ENCODE measurements at places on chromosomes 3 and 15. TPM values are rescaled to one million over a fixed set of nuclear protein-coding genes. Genes with fewer than 3 reads are reported as not detected.

The SH2D7 gene
- polyA plus RNA-seq: not detected

The RTP1 gene
- not detected for polyA plus RNA-seq

The ATP13A5 gene
- polyA plus RNA-seq: not detected

The ANKUB1 gene
- polyA plus RNA-seq: not detected

The KIF15 gene
- polyA plus RNA-seq: not detected

The GUCA1C gene
- polyA plus RNA-seq: not detected

The MEIS2 gene
- not detected for polyA plus RNA-seq

The SNRPA1 gene
- 68.1 TPM for polyA plus RNA-seq

The DGKG gene
- not detected for polyA plus RNA-seq

The AHSG gene
- polyA plus RNA-seq: not detected

The EPHB1 gene
- not detected for polyA plus RNA-seq

The A4GNT gene
- not detected for polyA plus RNA-seq

The EFCAB12 gene
- polyA plus RNA-seq: 0.16 TPM

The CYP1A1 gene
- not detected for polyA plus RNA-seq

- no peak for DNase-seq
Observed at GRCh38 chr3:171393032-171393744, 67.0 kb downstream of the TNIK start.

DNA sequence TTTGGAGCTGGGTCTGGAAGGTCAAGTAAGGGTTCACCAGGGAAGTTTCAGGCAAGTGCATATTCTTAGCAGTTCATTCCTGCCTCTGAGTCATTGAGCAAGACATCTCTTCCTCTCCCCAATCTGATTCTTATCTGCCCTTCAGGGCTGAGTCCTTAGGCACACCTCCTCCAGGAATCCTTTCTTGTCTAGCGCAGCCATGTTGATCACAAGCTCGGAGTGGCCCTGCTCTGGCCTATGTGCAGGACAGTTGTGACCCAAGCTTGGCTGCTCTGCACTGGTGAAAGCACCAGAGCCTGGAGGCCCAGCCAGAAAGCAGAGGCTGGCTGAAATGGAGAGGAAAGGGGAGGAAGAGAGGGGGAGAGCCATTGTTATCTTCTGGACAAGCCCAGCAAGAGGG, 30.9 kb upstream of the MRPS22 start:
- no peak for DNase-seq

DNA sequence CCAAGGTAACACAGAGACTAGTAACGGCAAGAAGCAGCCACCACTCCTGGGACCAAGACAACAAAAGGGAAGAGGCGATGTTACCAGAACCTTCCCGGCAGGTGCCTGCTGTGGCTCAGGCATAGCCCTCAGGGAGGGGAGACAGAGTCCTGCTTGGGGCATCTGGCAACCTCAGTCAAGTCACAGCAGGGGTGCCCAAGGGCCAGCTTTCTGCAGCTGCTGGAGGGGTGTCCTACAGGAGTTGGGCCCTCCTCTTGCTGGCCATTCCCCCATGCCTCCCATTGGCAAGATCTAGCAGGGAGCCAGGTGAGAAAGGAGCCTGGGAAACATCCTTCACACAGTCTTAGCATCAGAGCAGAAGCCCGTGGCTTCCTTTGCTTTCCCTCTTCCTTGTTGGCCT, 197.3 kb upstream of the IL12A start:
- no peak for DNase-seq

GRCh38 chr3:77038468-77038929, 1.4 kb upstream of the ROBO2 start:
- no peak for DNase-seq

DNA sequence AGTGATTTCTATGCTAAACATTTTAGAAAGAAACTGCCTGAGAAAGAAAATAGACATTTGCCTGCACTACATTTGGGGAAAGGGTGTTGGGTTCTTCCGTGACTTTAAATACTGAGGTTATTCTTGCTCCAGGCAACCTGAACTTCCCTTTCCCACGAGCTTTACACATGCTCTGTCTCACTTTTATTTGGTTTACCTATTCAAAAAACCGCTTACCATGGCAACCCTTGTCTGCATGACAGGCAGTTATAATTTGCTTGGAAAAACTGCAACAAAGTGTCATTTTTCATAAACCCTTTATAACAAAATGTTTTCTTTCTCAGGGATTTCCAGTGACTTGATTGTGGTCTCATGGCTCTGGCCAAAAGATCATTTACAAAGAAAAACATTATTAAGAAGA, 416.3 kb upstream of the MEIS2 start:
- no peak for DNase-seq

DNA sequence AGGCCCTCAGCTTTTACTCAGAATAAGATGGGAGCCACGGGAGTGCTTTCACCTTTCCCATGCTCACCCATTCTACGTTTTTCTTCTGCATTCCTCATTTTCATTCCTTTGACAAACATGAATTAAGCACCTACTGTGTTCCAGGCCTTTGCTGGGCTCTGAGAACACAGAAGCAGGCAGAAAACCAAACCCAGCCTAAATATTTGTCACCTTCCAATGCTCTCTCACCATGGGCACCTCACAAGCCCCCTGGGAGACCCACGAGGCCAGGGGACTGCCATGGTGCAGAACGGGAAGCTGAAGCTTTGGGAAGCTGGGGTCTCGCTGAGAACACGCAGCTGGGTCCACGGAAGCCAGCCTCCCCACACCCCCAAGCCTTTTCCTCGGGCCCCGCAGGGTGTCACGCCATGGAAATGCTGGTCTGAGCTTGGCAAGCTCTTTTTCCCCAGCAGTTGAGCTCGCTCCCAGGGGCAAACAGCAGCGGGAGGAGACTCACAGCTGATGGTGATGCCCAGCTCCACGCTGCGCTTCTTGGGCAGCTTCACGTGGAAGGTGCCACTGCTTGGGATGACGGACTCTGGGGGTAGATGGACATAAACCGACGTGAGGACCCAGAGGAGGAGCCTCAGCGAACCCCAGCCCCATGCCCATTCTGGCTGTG, 27.7 kb downstream of the GRIP2 start:
- DNase-seq: no peak

DNA sequence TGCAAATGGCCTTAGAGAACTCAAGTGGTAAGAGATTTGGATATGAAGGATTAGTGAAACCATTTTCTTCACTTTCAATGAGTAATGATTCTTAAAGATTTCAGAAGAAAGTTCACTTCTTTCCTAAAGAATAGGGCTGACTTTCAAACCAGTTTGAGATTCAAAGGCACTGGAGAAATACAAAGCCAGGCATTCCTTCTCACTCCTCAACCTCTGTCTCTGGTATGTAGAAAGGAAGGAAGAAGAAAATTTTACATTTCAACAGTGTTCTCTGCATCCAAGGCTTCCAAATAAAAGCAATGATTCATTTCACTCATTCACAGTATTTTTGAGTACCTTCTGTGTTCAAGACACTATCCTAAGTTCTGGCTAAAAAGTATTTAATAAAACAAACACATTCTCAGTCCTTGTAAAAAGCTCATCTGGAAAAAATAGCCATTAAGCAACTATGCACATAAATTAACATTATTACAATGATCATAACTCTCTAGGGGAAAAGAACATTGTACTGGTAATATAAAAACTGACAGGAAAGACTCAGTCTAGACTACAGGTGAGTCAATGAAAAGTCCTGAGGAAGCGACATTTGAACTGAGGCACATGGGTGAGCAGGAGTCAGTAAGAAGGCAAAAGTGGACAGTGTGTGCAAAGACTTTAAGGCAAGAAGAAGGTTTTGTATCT, 79.5 kb downstream of the IMPG2 start:
- DNase-seq: no peak

DNA sequence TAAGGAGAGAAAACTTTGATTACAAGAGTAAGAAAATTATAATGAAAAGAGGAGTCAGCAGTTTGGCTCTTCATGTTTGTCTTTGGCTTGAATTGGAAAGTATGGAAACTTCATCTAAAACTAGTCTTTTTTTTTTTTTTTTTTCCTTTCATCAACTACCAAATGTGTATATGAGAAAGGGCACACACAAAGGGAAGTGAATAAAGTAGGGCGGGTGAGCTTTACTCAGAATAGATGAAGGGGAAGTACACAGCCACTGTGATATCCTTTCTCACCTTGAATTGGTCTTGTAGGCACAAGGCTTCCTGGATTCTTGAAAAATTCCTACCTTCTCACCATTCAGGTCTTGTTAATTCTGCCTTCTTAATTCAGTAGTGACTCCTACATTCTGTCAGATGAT, 652.3 kb upstream of the KCNMB2 start:
- DNase-seq: no peak

- DNase-seq: no peak
Observed at GRCh38 chr3:124496061-124496460, 234.2 kb upstream of the UMPS start.

DNA sequence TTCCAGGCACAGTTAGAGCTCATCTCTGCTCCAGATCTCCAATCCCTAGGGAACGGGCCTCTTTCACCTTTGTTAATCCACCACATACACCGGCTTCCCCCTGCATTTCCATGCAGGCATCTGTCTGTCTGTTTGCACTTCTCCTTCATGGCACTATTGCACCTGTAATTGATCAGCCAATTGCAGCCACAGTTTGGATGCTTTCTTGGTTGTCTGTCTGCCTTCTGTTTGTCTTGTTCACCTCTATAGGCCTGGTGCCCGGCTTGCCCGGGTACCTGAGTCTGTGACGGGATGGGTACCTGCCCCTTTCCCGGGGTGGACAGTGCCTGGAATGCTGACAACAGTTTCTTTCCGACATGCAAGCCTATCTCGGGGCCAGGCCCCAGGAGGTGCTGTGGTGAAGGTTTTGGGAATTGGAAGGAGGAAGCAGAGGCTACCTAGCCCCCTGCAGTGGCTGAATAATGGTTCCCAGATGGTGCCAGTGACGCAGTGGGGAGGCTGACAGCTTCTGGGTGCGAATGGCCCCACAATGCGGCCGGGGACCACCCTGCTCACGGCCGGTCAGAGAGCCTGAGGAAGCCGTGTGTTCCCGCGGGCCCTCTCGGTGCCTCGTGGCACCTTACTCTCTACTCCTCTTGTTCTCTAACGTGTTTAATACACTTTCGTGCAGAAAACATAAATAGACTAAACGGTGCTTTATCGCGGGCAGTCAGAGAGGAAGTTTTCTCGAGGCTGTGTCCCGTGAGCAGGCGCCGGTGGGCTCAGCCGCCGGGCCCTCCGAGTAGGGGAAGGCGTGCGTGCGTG, 31.3 kb upstream of the RAB6B start:
- DNase-seq: no peak

GRCh38 chr3:69306239-69307185, 79.4 kb downstream of the FRMD4B start:
- peak; percentile 57 for DNase-seq

DNA sequence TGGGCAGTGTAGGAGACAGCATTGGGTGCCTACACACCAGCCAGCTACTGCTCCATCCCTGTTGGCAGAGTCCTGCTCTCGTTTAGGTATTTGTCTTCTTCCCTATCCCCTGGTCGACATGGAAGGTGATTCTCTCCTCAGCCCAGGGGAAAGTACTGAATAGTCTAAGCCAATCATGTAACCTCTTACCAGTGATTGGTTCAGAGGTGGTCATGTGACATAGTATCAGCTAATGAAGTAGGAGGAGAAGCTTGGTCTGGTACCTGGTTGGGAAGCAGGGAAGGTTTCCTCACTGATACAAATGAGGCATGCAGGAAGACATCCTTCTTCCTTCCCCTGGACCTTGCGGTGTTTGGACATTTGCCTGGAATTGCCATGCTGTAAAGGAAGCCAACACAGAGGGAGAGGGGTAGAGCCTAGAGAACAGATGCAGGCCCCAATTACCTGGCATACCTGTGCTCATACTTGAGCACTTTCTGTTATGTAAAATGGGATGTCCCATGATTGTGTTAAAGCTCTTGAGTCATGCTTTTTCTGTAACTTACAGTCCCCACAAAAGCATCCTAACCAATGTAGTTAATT, 32.7 kb upstream of the RASGRP1 start:
- no peak for DNase-seq

DNA sequence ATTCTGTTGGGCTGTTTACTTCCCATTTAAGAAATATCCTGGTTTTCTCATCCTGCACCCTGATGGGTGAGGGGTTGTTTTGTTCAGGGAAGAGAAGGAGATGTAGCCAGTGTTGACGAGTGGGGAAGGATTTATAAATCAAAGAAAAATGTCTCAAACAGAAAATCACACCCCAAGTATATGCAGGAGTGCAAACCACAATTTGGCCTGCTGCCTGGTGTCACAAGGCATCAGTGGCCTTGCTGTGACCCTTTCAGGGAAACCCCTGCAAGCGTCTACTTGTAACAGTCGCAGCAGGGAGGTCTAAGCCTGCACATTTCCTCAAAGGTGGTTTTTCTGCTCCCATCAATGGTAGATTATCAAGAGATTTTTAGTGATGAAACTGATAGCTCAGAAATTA, 132.6 kb upstream of the LRRN1 start:
- no peak for DNase-seq

GRCh38 chr3:14278799-14279625, 100.4 kb downstream of the LSM3 start:
- DNase-seq: no peak

DNA sequence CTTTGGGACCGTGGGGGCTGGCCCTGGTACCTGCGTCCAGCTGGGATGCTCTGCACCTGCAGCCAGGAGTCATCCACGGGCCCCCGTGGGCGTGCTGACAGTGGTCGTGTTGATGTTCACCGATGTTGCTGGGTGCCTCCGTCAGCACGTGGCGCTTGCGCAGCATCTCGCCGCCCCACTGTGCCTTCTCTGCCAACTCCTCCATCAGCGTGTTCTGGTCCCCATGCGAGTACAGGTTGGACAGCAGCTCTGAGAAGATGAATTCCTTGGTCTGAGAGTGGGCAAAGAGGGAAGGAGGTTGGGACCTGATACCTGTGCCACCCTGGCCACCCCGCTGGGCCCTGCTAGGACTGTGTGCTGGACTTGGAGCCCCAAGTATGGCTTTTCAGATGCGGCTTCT, 61.4 kb downstream of the ADAMTS7 start:
- no peak for DNase-seq

DNA sequence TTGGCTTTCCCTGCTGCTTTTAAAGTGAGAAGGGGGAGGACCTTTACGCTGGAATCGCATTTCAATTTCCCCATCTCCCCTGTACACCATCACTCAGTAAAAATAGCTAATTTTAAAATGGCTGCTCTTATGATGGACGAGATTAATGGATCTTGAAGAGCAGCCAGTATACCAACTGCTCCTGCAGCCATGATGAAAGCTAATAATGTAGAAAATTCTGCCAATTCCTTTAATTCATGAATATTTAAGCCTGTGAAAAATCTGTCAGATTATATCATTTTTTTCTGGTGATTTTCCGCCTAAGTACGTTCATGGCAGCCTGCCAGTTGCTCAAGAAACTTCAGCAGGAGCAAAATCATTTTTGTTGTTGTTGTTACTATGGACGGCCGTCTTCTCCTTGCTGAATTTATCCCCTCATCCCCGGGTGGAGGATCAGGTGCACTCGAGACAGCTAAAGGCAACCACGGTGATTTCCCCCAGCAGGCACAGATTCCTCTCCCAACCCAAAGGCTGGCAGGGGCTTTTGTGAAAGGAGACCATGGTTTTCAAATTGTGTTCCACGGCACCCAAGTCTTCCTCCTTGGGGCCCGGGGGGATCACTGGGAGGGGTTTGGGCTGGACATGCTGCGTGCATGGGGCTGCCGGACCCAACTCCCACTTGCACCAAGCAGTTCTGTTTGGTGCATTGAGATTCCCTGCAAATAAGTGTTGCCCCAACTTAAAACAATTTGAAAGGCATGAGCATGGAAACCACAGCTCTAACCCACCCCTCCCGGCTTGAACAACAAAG, 289.6 kb downstream of the UACA start:
- DNase-seq: no peak
